NCI-H1105 treated with DMSO at 0.1 percent for 48 hours (cell line): ENCODE measurements at places on chromosomes 13 and 19.
A peak's percentile ranks its signal among the peaks of the same experiment; 100 is the strongest.

DNA sequence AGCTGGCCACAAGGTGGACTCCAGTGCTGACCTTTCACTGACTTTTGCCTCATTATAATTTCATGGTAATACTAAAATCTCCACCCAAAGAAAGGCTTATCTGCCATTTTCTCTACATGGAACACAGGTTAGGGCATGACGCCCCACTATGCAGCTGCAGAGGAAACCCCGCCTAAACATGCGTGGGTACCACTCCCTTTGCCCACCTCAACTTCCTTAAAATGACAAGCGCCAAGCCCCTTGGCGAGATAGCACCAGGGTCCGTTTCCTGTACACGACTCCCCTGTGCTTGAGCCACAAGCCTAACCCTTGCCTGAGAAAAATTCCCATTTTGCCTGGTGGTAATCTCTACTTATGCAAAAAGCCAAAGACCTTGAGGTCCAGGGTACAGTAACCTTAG lies 36.0 kb upstream of the PABPC3 start:
- no peak for DNase-seq

DNA sequence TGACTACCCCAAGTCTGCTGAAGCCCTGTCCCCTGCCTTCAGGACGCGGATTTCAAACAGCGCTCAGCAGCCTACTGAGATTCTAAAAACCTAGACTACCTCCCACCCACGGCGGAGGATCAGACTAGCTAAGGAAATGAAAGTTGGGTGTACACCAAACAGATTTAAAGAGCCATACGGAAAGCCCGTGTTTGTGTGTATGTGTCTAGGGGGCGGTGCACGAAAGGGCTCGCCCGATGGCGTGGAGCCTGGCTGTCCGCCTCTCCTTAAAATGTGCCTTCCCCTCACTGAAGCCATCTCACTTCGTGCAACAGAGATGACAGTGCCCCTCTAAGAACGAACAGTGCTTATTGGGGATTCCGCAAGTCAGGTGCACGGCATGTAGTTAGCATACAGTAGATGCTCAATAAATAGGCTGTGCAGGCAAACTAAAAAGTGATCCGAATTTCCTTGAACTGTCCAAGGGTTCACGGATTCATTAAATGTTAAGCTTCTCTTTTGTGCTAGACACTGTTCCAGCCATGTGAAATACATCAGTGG lies 639 bp downstream of the LENG1 start:
- DNase-seq: no peak

GRCh38 chr13:98487522-98487921 lies 89.4 kb downstream of the STK24 start:
- DNase-seq: no peak

DNA sequence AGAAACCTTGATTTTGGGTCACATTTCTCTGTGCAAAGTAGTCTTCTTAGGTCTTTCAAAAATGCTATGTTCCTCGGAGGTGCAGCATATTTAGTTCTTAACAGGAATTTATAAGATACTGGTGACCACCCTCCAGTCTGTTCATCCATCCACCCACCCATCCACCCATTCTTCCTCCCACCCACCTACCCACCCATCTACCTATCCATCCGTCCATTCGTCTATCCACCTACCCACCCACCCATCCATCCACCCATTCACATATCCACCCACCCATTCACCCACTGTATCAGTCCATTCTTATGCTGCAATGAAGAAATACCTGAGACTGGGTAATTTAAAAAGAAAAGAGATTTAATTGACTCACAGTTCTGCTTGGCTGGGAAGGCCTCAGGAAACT lies 74.9 kb downstream of the KCTD15 start:
- DNase-seq: no peak

DNA sequence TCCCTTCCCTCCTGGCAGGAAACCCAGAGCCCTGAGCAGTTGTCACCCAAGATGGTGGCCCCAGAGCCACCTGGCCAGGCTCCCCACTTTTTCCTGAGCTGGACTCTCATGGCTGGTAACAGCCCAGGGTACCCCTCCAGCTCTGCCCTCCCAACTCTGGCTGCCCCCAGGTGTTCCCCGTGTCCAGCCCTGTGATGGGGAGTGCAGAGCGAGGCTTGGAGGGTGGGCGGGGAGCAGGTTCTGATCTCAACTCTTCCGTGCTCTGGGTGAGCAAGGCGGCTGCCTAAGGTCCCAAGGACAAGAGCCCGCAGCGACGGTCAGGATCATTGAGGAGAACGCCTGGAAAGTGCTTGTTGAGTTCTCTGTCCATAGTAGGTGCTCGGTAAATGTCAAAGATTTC lies 54.7 kb upstream of the GAS6 start:
- DNase-seq: no peak

DNA sequence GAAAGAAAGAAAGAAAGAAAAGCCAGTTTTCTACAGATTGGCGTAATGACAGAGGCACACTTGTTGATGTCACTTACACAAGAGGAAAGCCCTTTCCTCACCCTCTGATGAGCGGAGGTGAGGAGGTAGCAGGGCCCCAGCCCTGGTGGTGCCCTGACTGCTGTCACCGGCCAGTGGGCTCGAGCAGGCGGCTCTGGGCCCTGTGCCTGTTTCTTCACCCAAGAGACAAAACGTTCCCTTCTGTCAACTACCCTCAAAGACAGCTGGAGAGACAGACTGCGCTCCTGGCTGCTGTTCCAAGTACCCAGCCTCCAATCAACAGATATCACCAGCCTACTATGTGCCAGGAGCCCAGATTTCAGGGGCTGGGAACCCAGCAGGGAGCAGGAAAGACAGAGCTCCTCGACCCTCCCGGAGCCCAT lies 10.1 kb downstream of the EPS15L1 start:
- DNase-seq: no peak

- peak; percentile 21 for DNase-seq
These were observed 58.0 kb upstream of the CYSLTR2 start for GRCh38 chr13:48595431-48596429.

DNA sequence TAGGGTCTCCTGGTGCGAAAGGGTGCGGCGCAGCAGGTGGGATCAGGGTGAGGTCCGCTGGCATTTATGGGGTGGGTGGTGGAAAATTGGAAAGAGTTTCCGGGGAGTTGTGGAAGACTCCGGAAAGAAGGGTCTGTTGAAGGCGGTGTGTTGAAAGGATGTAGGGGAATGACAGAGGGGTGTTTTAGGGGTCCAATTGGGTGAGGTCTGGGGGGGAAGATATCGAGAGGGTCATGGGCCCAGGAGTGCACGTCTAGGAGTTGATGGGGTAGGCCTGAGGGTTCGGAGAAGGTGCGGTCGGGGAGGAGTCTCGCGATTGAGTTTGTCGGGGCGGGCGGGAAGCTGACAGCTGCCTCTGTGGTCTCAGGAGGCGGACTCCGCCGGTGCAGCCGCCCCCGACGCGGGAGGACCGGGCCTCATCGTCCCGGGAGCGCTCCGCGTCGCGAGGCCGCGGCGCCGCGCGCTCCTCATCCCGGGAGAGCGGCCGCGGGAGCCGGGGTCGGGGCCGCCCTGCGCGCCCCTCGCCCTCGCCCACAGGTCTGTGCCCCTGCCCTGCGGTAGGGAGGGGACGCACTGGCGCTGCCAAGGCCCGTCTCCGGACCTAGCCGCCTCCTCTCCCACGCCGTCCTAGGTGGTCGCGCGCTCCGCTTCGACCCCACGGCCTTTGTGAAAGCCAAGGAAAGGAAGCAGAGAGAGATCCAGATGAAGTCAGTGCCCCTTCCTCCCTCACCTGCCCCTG lies 7.0 kb downstream of the PGLYRP1 start:
- DNase-seq: peak; percentile 36

DNA sequence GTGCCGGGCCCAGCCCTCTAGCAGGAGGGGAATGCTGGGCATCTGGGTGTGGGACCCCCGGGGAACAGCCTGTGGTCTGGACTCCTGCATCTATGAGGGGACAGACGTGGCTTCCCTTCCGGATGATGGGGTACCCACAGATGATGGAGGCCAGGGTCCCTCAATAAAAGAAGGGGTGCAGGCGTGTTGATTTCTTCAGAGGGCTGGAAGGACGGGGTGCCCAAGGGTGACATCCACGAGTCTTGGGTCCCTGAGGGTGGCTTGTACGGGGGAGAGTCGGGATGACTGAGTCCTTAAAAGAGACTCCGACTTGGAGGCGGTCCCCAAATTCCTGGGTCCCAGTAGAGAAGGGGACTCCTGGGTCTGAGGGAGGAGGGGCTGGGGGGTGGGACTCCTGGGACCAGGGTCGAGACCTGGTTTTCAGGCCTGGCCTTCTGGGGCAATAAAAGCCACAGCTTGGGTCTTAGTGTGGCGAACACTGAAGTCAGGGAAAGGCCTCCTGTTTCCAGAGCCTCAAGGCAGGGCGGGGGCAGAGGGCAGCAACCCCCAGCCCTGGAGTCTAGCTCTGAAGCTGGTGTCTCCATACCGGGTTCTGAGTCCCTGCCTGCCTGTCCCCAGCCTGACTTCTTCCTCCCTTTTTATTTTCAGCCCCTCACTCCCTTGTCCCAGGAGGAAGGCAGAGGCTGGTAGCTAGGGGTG lies 459 bp upstream of the GRIN2D start:
- DNase-seq: no peak

DNA sequence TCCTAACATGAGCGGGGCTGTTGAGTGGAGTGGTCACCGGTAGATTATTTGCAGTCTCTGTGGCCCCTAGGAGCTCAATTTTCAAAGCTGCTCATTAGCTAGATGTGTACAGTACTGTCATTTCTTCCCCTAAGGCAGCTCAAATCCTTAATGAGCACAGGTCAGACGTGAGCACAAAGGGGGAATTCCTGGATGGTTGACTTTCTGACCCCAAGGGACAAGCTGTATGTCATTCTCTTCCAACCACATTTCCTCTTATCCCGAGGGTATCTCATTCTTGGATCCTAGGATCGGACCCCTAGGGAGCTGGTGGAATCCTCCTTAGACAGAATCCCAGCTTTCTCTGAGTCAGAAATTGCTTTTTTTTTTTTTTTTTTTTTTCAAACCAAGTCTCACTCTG lies 5.7 kb upstream of the OR7G3 start:
- no peak for DNase-seq

GRCh38 chr13:40969169-40969901 lies 49.8 kb downstream of the ELF1 start:
- DNase-seq: no peak

DNA sequence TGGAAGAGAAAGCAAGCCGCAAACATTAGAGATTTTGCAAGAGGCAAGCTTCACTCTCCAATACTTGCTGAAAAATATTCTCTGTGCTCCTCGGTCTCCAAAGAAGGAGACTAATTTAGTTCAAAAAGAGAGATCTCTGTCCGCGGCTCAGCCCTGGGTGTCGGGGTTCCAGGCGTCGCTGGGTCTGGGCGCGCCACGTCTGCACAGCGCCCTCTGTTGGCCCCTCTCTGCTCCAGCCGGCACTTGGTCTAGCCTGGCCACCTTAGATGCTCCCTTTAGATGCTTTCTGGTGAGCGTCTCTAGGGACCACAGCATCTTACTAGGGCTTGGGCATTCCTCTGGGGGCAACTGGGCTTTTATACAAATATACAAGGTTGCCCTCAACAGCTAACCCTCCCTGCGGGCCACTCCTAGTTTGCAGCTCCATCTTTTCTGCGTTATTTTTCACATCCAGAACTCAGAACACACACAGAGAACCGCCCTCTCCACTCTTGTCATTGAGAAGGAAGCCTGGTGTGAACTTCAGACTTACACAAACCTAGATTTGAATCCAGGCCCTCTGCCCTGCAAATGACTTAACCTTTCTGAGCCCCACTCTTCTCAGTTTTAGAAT lies 78.3 kb downstream of the CYSLTR2 start:
- DNase-seq: no peak

DNA sequence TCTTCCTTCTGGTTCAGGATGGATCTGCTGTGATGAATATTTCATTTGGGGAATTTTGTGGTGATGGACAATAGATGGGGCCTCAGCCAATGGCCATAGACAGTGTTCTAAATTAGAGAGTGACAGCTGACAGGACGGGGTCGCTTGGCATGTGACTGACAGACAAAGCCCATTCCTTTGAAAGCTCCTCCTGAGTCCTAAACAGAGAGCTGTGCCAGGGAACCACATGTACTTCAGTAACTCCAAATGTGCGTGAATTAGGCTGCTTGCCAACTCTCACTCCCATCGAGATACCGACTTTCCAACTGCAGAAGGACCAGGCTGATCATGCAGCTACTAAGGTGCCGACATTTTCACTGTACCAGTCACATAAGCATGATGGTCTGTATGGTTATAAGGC lies 187.7 kb downstream of the SHISA2 start:
- DNase-seq: peak; percentile 39

DNA sequence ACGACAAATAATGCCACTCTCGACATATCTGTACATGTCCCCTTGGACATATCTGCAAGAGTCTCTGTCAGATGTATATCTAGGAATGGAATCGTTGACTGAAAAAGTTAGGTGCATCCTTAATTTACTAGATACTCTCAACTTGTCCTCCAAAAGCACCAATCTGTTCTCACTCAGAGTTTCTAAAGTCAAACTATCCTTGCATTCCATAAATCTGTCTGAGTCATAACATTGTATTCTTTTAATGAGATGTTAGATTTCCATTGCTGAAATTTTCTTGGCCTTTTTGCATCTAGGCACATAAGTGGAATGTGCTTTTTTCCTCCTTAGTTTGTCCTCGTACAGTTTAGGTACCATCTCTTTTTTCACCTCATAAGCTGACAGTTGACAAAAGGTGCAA lies 139.8 kb downstream of the PTPRS start:
- no peak for DNase-seq

- no peak for DNase-seq
These were observed 718.5 kb downstream of the SLITRK6 start for GRCh38 chr13:85080691-85081090.

DNA sequence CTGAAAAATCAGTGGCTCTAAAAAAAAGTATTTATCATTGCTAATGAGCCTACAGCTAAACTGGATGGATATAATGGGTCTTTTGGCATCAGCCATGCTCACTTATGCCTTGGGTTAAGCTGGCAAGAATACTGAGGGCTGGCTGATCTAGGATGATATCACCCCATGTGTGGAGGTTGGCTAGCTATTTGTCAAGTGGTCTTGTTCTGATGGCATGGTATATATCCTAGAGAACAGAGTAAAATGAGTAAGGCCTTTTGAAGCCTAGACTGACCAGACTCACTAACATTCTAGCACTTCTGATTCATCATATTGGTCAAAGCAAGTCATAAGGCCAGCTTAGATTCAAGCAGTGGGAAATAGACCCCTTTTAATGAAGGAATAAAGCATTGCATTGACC lies 383.0 kb downstream of the SLITRK1 start:
- no peak for DNase-seq

DNA sequence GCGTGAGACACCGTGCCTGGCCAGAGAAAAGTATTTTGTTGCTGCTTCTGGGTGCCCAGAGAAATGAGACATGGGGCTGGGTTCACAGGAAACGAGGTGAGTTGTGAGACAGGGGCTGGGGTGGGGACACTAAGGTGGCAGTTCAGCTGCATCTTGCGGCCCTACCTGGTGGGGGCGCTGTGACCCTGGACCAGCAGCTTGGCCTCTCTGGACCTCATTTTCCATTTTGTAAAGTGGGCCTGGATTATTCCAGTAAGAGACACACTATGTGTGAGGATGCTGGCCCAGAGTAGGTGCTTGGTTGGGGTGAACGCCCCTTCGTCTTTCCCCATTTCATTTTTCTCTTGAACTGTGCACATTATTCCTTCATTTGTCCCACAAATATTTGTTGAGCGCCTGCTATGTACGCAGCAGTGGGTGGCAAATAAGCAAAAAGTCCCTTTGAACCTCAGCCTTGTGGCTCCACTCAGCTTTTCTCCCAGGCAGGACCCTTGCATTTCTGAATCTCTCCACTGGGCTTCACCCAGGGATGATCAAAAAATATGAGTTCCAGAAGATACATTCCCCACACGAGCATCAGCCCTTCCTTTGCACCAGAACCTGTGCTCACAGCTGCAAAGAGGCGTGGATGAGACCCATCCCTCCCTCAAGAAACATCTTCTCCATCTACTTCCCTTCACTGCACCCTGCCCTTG lies 26.6 kb upstream of the OR10H1 start:
- DNase-seq: no peak

- no peak for DNase-seq
These were observed 232.6 kb downstream of the TEX29 start for GRCh38 chr13:111552891-111553655.
